ENCODE measurements at places on chromosomes 6 and 20. TPM values are rescaled to one million over a fixed set of nuclear protein-coding genes. Genes with fewer than 3 reads are reported as not detected.

DNA sequence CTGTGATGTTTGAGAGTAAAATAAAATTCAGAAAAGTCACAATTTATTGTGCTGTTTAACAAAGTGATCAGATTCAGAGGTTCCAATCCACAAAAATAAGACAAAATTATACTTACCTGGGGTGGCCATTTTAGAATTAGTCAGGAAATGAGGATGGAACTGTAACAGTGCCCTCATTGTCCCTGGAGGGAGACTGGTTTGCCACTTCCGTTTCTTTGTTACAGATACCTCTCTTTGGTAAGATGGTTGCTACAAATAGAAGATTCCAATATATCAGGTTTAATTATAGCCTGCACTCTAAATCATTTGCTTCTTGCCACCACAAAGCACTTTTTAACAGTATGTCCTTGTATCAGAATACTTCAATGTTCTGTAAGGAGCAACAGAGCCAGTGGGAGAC, 95.6 kb downstream of the CTNNBL1 start:
- no peaks in the 10 kb centered on the region for H3K27me3 ChIP-seq
- H3K4me3 ChIP-seq, result no peak overlapping the region
- no peaks in the 10 kb centered on the region for H3K4me1 ChIP-seq
- no peak for DNase-seq
- no peaks in the 10 kb centered on the region for H3K36me3 ChIP-seq
- no peak overlapping the region for H3K27ac ChIP-seq

DNA sequence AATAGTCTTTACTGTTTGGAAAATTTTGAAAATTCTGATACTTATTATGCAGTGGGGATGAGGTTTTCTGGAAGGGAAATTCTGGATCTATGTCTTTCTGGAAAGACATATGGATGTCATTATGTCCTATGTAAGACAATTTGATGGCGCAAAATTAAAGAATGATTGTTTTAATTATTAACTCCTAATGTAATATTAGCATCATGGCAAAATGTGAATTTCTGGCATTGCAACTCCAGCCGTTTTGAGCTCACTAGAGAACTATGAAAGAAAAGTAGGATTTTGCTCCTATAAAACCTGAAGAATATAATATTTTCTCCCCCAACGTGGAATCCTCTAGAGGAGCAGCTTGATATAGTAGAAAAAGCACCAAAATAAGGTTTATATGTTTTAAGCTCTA, 243.2 kb downstream of the RFPL4B start:
- no peak for DNase-seq
- no peak overlapping the region for H3K27ac ChIP-seq
- no peaks in the 10 kb centered on the region for H3K27me3 ChIP-seq
- no peaks in the 10 kb centered on the region for H3K36me3 ChIP-seq
- no peaks in the 10 kb centered on the region for H3K4me1 ChIP-seq

GRCh38 chr6:170250455-170250854, 40.4 kb downstream of the DLL1 start:
- no peak overlapping the region for H3K4me3 ChIP-seq
- no peaks in the 10 kb centered on the region for H3K27me3 ChIP-seq
- no peaks in the 10 kb centered on the region for H3K36me3 ChIP-seq
- H3K4me1 ChIP-seq, result peaks cover 18% of the 10 kb centered on the region
- no peak overlapping the region for H3K27ac ChIP-seq
- DNase-seq, result no peak

DNA sequence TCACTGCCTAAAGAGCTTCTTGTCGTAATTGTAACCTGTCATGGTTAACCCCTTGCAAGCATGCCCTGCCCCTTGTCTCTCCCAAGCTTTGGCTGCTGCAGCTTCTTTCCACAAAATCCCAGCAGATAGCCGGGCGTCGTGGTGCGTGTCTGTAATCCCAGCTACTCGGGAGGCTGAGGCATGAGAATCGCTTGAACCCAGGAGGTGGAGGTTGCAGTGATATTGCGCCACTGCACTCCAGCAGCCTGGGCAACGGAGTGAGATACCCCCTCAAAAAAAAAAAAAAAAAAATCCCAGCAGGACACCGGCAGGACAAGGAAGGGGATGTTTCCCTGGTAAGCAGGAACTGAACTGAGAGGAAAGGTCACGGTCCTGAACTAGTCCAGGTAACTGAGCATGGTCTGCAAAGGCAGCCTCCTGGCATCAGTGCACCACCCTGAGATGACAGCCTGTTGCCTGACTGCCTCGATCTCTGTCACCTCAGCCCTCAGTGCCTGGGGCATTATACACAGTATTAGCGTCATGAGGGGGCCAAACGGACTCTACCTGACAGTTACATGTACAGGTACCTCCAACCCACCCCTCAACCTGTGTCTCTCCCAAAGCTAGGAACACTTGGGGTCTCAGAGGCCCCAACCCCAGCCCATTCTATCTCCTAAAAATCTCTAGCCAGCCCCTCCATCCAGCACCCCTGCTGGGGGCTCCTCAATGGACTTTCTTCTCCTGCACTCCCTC, 1.8 kb downstream of the LZTS3 start:
- no peak for DNase-seq
- H3K4me1 ChIP-seq, result peaks cover 4% of the 10 kb centered on the region
- no peak overlapping the region for H3K27ac ChIP-seq

The GPLD1 gene
- 0.63 TPM for total RNA-seq

- no peak for DNase-seq
- no peak overlapping the region for H3K27ac ChIP-seq
- no peaks in the 10 kb centered on the region for H3K4me1 ChIP-seq
- H3K4me3 ChIP-seq, result no peak overlapping the region
- H3K36me3 ChIP-seq, result no peaks in the 10 kb centered on the region
- peaks cover 55% of the 10 kb centered on the region for H3K27me3 ChIP-seq
Measured at GRCh38 chr20:47866480-47866879, 81.2 kb upstream of the SULF2 start.

DNA sequence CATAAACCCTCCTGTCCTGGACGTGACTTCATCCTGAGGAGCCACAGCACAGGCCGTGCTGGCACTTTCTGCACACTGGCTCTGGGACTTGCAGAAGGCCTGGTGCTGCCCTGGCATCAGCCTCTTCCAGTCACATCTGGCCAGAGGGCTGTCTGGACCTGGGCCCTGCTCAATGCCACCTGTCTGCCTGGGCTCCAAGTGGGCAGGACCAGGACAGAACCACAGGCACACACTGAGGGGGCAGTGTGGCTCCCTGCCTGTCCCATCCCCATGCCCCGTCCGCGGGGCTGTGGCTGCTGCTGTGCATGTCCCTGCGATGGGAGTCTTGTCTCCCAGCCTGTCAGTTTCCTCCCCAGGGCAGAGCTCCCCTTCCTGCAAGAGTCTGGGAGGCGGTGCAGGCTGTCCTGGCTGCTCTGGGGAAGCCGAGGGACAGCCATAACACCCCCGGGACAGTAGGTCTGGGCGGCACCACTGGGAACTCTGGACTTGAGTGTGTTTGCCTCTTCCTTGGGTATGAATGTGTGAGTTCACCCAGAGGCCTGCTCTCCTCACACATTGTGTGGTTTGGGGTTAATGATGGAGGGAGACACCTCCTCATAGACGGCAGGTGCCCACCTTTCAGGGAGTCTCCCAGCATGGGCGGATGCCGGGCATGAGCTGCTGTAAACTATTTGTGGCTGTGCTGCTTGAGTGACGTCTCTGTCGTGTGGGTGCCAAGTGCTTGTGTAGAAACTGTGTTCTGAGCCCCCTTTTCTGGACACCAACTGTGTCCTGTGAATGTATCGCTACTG, 22.0 kb upstream of the PYGB start:
- no peaks in the 10 kb centered on the region for H3K36me3 ChIP-seq
- H3K27ac ChIP-seq, result no peak overlapping the region
- H3K4me1 ChIP-seq, result peaks cover 3% of the 10 kb centered on the region
- no peak overlapping the region for H3K4me3 ChIP-seq

GRCh38 chr20:63678071-63678470, 18.4 kb upstream of the TNFRSF6B start:
- H3K27ac ChIP-seq, result no peak overlapping the region
- peaks cover 8% of the 10 kb centered on the region for H3K36me3 ChIP-seq
- no peak for DNase-seq

DNA sequence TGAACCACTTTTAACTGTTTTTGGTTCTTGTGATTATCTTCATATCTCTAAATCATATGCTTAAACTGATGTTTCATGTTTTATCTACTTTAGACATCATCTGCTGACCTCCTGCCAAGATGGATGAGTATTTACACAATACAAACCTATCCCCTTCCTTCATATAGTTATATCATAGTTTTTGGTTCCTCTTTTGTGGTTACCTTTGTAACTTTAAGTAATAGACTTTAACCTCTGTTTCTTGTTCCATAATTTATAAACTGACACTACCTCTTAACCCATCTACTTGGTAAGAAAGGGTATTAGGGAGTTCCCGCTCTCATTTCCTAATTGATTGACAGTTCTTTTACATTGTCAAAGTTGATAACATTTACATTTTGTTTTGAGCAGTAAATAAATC, 11.9 kb downstream of the PCMT1 start:
- no peaks in the 10 kb centered on the region for H3K27me3 ChIP-seq
- H3K4me1 ChIP-seq, result peaks cover 7% of the 10 kb centered on the region
- DNase-seq, result no peak
- no peak overlapping the region for H3K27ac ChIP-seq

DNA sequence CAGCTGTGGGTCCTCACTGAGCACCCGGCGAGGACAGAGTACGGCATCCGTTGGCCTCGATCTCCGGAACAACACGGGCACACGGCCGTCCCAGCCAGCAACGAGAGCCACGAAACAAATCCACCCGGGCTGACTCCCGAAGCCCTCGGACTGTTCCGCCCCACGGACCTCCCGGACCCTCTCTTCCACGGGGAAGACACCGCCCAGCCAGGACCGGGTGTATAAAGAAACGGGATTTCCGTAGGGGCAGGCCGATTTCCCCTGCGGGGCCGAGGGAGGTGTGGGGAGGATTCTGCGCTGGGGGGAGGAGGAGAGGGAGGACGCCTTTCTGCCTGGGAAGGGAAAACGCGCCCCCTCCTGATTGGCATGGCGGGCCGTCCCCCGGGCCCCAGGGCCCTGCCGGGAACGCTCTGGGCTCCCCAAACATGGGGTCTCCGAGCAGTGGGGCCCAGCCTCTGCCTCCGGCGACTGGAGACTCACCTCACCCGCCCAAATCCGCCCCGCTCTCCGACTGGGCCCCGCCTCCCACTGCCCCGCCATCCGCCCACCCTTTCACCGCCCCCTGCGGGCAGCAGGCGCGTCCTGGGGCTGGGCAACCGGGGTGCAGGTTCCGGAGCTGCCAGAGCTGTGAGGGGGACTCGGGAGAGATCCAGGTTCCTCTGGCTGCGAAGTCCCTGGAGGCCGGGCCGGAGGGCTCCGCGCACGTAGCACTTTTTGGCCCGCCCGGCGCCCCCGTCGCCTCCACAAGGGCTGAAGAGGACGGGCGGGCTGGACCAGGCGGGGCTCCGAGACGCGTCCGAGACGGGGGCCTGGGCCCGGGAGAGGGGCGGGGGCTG, 679 bp upstream of the PPDPF start:
- DNase-seq, result peak; percentile 68
- H3K36me3 ChIP-seq, result peaks cover 23% of the 10 kb centered on the region
- H3K27ac ChIP-seq, result peak overlapping the region; percentile 77
- H3K4me3 ChIP-seq, result peak overlapping the region; percentile 67

GRCh38 chr20:650954-651353, 2.0 kb downstream of the SRXN1 start:
- no peak overlapping the region for H3K4me3 ChIP-seq
- peaks cover 6% of the 10 kb centered on the region for H3K36me3 ChIP-seq
- H3K27ac ChIP-seq, result no peak overlapping the region
- DNase-seq, result no peak
- H3K27me3 ChIP-seq, result no peaks in the 10 kb centered on the region

GRCh38 chr6:3005077-3005476, 5.4 kb downstream of the NQO2 start:
- H3K4me1 ChIP-seq, result no peaks in the 10 kb centered on the region
- H3K4me3 ChIP-seq, result no peak overlapping the region
- no peaks in the 10 kb centered on the region for H3K27me3 ChIP-seq
- no peak for DNase-seq
- H3K27ac ChIP-seq, result no peak overlapping the region

GRCh38 chr6:42745640-42746462, at the start of gene TBCC:
Gene TBCC, minus strand, starts transcription at chr6:42746103. Its CDS starts 30 bp downstream, at chr6:42746073.
- H3K27me3 ChIP-seq, result no peaks in the 10 kb centered on the region
- peaks cover 43% of the 10 kb centered on the region for H3K4me1 ChIP-seq
- no peaks in the 10 kb centered on the region for H3K36me3 ChIP-seq
- peak within 1 kb of the TSS; percentile 98 for H3K4me3 ChIP-seq
- H3K27ac ChIP-seq, result peak within 1 kb of the TSS; percentile 97
- DNase-seq, result peak; percentile 99

The CLVS2 gene
- total RNA-seq, result 89.6 TPM

The ZSCAN23 gene
- 5.4 TPM for total RNA-seq

The PSMA7 gene
- total RNA-seq, result 593 TPM

GRCh38 chr20:35954907-35955251, 577 bp upstream of the SCAND1 start:
- peak; percentile 35 for DNase-seq
- H3K4me3 ChIP-seq, result peak overlapping the region; percentile 91
- peaks cover 9% of the 10 kb centered on the region for H3K4me1 ChIP-seq
- H3K27ac ChIP-seq, result peak overlapping the region; percentile 97
- H3K36me3 ChIP-seq, result no peaks in the 10 kb centered on the region

The HLA-DQB1 gene
- total RNA-seq, result not detected

The AHI1 gene
- total RNA-seq, result 24.6 TPM

DNA sequence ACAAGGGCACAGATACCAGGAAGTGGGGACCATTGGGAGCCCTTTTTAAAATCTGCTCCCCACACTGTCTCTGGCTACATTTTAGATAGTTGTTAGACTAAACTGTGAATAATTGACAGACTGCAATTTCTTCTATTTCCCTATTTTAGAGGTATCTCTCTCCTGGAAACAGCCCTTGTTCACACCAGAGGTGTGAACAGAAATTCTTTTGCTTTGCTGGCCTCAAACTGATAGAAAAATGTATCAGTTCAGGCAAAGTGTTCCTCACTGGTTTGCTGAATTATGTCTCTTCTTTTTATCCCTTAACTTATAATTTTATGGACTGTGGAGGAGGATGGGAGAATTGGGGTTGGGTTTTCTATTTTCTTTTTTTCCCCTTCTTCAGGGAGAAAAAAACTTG, 513.2 kb upstream of the SULF2 start:
- H3K27me3 ChIP-seq, result no peaks in the 10 kb centered on the region
- H3K27ac ChIP-seq, result no peak overlapping the region
- H3K4me1 ChIP-seq, result peaks cover 13% of the 10 kb centered on the region
- DNase-seq, result no peak
- H3K4me3 ChIP-seq, result no peak overlapping the region
- no peaks in the 10 kb centered on the region for H3K36me3 ChIP-seq

DNA sequence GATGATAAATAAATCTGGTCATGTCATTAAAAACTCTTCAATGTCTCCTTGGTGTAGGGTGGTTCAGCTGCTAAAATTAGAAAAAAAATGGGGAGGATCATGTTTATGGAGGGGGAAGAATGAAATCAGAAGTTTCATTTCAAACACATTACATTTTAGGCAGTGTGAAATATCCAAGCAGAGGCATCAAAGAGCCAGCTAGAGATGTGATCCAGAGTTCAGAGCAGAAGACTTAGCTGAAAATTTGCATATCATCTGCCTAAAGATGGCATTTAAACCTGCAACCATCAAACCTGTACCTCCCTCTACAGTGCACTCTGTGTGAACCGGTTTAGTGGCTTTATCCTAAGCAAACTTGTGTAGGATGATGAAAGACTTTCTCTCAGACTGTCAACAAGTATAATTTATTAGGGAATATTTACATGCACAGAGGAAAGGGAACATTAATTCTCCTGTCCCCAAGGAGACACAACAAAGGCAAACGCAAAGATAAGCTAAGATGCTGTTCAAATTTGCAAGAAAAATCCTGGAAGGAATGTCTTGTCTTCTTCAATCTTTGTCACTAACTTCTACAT, 84.8 kb upstream of the PLEKHG1 start:
- H3K27me3 ChIP-seq, result no peaks in the 10 kb centered on the region
- H3K4me3 ChIP-seq, result no peak overlapping the region
- no peak overlapping the region for H3K27ac ChIP-seq
- peak; percentile 54 for DNase-seq

All from A673 (cell line).